ENCODE measurements at places on chromosomes 1 and 21. TPM values are rescaled to one million over a fixed set of nuclear protein-coding genes. Genes with fewer than 3 reads are reported as not detected.

NGF gene
- total RNA-seq = not detected

FTCD gene
- not detected for total RNA-seq

DIRAS3 gene
- 0.22 TPM for total RNA-seq

ZP4 gene
- total RNA-seq = not detected

RORC gene
- 0.13 TPM for total RNA-seq

ENO1 gene
- total RNA-seq = 2,573 TPM

OR2T35 gene
- not detected for total RNA-seq

Measured in thoracic aorta endothelial cell (primary cell).